ENCODE measurements at places on chromosomes 7 and 10.

DNA sequence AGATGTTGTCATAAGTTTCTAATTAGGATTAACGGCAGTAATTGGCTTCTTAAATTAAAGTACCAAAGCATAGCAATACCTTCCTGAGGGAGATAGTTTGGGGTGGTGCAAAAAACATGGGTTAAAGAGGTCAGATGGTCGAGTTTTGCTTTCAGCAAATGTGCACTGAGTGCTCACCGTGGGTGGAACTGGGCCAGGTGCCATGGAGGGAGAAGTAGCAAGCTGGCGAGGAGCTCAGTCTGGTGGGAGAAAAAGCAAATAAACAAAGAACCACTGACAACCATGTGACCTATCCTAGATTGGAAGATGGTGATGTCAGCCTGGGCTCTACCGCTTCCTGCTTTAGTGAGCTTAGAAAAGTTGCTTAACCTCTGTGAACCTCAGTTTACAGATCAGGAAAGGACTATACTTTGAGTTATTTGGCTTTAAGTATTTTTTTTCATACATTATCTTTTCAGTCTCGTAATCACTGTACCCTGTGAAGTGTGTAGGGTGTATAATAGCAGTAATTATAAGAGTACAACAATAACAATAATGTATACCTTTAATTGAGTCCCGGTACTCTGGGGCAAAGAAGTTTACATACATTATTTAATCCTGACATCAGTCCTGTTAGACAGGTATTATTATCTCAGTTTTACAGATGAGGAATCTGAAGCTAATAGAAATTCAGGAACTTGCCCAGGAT is 69.0 kb upstream of the PDCD4 start:
- DNase-seq: peak; percentile 31

- DNase-seq: no peak
Observed at GRCh38 chr7:132270517-132270916, 305.8 kb downstream of the PLXNA4 start.

GRCh38 chr7:910441-910861 is 34.1 kb downstream of the GET4 start:
- DNase-seq: peak; percentile 14

- DNase-seq: peak; percentile 27
Observed at GRCh38 chr7:73703757-73704639, 15.5 kb downstream of the STX1A start.

DNA sequence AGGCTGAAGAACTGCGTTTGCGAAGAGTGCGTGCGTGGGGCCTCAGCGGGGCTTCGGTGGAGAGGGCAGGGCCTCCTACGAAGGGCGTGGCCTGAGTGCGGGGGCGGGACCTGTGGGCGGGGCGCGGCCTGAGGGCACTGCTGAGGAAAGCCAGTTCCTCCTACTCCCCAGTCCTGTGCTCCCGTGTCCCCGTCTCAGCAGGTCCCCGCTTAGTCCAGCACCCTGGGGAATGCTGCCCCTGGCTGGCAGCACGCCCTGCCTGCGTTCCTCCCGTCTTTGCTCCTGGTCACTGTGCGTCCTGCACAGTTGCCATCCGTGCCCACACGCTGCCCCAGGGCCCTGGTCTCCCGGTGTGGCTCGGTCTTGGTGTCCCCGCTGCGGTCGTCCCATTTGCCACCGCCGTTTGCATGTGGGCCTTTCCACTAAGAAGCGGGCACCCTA is 177.1 kb downstream of the ZNF248 start:
- DNase-seq: no peak

DNA sequence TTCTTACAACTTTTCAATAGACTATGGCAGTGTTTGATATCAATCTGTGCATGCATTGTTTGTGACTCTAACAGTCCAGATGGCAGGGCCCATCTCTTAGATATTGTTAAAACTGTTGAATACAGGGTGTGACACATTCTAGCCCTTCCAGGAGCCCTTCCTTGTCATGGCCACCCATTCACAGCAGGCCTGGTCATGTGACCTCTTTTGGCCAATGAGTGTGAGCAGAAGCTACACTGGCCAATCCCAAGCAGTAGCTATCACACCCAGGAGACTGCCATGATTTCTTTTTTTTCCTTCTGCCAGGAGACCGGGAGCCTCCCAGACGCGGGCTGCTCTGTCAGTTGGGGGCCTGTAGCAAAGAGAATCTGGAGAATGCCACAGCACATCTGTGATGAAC is 655.4 kb upstream of the MKI67 start:
- no peak for DNase-seq

- DNase-seq: no peak
Observed at GRCh38 chr10:80545258-80545881, 7.7 kb downstream of the SH2D4B start.

DNA sequence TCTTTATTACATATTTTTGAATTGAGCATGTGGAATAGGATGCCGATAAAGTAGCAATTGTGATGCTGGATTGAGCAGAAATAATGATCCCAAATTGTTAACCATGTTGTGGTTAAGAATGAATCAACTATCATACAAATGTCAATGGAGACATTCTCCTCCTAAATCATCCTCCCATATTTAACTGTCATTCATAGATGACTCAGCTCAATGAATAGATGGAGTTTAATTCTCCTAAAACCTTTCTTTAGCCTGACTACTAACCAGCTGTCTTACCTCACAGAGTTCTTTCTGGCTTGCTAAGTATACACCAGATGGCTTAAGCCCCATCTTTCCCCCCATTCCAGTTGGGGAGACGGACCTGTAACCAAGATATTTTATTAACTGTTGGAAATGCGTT is 23.4 kb upstream of the NPS start:
- no peak for DNase-seq

DNA sequence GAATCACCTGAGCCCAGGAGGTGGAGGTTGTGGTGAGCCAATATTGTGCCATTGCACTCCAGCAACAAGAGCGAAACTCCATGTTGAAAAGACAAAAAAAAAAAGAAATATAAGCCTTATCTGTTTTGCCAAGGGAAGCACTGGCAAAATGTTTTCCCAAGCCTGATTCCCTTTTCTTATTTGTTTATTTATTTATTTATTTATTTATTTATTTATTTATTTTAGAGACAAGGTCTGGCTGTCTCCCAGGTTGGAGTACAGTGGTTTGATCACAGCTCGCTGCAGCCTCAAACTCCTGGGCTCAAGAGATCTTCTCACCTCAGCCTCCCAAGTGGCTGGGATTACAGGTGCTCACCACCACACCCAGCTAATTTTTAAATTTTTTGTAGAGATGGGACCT is 44.2 kb downstream of the SVOPL start:
- no peak for DNase-seq

DNA sequence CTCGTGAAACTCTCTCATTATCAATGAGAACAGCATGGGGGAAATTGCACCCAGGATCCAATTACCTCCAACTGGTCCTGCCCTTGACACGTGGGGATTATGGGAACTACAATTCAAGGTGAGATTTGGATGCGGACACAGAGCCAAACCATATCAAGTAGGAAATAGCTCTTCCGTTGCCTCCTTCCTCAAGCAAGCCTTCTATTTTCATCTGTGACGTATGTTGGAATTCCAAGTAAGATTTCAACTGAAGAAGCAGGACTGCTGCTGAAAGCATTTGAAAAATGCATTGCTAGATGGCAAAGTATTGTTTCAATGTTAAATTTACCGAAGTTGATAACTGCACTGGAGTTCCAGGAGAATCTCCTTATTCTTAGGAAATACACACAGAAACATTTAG is 178.1 kb upstream of the GALNT17 start:
- no peak for DNase-seq

DNA sequence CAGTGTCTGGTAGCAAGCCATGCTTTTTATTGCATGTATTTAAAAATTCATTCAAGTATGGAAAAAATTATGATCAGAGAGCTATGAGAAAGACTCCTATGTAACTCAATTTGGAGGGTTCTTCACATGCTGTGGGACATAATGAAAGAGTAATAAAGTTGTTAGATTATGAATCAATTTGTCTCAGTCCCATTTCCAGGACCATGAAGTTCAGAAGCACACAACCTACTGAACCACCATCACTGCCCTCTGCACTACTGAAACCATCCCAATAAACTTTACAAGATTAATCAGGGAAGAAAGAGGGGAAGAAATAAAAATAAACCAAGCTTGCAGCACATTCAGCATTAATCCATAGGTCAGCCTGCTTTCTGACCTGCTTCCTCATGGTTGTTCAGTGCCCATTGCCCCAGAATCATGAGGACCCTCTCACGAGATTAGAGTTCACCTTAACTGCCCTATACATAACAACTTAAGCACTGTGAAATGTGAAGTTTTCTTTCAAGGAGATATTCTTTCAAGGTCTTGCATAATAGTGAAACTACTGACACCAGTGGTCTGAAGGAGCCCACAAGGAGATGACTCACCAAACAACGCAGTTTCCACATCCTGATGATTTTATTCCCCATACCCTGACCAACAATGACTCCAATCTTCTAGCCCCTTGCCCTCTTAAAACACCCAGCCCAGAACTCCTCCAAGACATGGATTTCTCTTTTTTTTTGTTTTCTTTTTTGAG is 171.5 kb upstream of the ADCY1 start:
- DNase-seq: no peak

DNA sequence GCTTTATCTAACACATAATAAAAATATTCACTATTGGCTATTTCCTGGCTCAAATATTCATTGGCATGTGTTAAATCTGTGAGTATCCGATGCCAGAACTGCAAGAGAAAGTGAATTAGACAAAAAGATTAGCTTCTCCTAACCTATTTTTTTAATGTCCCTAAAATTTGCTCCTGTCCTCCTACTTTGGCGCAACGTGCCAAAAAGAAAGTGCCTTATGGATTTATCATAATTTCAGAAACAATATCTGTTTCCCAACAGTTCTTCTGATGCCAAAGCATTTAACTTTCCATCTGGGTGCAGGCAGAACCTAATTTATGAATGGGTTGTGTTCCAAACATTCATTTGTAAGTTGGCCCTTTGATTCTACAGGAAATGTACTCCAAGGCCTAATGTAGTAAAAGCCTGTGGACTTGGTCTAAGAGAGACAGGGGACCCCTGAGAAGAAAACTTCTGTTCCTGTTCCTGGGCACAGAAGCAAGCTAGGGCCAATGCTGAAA is 15.4 kb downstream of the PIP4K2A start:
- no peak for DNase-seq

- no peak for DNase-seq
Observed at GRCh38 chr7:107130487-107131220, 38.1 kb upstream of the HBP1 start.

- no peak for DNase-seq
Observed at GRCh38 chr10:88253128-88253527, 330.0 kb downstream of the RNLS start.

DNA sequence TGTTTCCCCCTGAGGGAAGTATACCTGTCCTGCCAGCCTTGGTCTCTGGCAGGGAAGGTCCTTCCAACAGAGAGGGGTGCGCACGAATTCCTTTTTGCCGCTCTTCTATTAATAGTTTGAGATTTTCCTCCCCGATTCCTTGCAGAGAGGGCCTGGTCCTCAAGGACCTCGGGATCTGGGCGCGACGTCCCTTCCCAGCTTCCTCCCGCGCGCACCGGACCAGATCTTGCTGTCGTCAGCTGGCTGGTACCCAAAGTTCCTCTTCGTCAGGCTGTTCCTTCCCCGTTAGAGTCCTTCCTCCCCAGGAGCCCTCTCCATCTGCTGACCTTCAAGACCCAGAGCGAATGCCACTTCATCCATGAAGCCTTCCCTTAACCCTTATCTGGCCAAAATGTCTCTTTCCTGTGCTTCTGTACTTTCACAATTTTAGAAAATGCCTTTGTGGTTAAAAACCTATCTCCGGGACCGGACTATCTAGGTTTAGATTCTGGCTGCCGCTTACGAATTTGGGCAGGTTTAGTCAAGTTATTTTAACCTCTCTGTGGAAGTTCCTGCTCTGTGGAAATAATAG is 851 bp upstream of the GOT1 start:
- DNase-seq: no peak

DNA sequence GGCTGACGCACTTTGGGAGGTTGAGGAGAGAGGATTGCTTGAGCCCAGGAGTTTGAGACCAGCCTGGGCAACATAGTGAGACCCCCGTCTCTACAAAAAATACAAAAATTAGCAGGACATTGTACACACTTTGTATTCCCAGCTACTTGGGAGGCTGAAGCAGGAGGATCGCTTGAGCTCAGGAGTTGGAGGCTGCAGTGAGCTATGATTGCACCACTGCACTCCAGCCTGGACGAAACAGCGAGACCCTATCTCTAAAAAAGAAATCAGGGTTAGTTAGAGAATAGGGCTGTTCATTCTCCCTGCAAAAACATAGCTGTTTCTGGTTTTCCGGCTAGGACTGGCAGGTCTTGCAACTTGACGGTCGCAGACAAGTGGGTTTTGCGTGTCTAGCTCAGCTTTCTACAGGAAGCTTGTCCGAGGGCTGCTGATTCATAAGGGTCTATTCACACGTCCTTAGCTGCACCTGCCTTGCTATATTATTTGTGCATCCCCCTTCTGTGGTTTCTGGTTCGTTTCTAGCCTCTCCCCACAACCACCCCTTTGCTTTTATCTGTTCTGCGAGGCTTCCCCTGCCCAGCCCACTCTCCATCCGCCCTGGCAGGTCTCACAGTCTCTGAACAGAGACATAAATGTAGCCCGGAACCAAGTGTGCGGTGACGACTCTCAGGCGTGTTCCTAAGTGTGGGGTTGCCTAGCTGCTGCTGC is 10.7 kb downstream of the AMZ1 start:
- DNase-seq: peak; percentile 54

DNA sequence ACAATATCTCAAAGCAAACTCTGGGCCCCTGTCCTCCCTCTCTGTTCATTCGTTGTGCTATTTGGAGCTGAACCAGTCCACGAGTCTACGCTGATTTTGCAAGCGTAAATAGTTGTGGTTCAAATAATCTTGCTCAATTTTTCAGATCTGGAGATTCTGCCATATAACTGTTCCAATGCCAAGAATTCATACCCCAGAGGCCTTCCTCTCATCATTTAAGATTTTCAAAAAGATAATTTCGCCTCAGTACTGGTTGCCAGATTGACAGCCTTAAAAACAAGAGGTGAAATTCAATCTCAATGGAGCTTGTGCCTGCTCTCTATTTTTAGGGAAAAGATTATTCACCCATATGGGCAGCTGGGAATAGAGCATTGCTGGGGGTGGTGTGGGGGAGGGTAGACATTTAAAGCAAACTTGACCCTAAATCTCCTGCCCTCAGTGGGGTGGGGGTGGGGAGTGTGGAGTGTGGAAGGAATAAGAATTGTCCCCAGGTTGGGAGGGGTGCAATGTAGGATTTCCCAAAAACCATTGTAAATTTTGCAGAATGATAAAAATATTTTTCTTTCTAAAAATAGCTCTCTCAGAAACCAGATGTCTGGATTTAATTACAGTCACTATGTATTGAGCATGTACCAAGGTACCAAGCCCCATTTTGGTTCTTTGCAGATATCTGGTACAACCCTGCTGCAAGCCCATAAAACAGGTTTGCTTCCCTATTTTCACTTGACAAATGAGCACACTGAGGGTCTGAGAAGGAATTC is 104.7 kb upstream of the EEPD1 start:
- no peak for DNase-seq
